B cell (primary cell): ENCODE measurements at places on chromosomes 2 and 18.

GRCh38 chr18:58928386-58928785 is 63.7 kb downstream of the ZNF532 start:
- DNase-seq: no peak
- no peak overlapping the region for H3K4me3 ChIP-seq
- H3K36me3 ChIP-seq: no peaks in the 10 kb centered on the region
- no peak overlapping the region for H3K27ac ChIP-seq

DNA sequence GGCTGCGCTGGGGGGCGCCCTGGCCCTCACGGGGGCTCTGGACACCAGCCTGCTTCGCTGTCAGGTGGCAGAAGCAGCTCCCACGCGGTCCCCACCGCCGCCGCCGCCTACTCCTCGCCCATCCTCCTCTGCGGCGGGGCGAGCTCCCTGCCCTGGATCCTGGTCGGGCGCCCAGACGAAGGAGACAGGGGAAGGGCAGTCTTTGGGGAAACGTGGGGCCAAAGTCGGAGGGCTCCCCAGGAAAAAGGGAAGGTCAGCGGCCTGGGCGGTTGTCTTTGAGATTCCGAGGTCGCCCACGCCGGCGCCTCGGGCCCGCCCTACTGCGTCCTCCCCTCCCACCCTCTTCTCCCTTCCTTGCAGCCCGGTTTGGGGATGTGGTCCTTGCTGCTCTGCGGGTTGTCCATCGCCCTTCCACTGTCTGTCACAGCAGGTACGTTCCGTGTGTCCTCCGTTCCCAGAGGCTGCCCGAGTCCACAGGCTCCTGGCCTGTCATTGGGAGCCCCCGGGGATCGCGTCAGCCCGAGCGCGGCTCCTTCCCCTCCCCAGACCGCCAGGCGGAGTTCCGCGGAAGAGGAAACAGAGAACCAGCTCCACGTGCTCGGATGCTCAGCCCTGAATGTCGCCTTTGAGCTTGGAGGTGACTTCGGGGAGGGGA is 800 bp downstream of the IL1RL2 start:
- H3K27me3 ChIP-seq: peaks cover 22% of the 10 kb centered on the region
- H3K4me1 ChIP-seq: peaks cover 3% of the 10 kb centered on the region
- no peak overlapping the region for H3K27ac ChIP-seq
- H3K4me3 ChIP-seq: peak overlapping the region; percentile 25
- DNase-seq: peak; percentile 6

GRCh38 chr2:23861952-23862351 is 65.0 kb downstream of the ATAD2B start:
- H3K27ac ChIP-seq: no peak overlapping the region
- H3K27me3 ChIP-seq: no peaks in the 10 kb centered on the region
- H3K4me1 ChIP-seq: no peaks in the 10 kb centered on the region
- H3K4me3 ChIP-seq: no peak overlapping the region
- DNase-seq: no peak
- H3K36me3 ChIP-seq: peaks cover 23% of the 10 kb centered on the region

DNA sequence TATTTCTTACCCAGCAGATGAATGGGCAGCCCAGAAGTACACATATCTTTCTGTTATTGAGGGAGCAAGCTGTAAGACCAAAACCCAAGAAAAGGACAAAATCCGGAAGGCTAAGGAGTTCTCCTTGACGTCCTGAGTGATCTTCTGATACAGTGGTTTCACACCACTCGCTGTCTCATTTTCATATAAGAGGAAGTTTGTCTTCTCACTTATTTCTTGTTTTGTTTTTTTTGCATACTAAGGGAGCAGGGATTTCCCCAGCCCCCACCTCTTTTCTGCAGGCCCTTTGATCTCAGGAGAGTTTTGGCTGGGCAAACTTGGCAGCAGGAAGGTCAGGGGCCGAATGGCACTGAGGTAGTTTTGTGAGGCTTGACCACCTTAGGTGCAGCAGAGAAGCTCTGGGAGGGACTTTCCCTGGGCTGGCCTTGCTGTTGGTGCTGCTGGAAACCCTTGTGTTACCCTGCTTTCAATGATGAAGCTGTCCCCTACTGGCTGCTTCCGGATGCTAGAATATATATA is 13.3 kb downstream of the CHRNA1 start:
- H3K27ac ChIP-seq: peak overlapping the region; percentile 41
- H3K27me3 ChIP-seq: peaks cover 6% of the 10 kb centered on the region
- H3K4me3 ChIP-seq: no peak overlapping the region
- peak; percentile 83 for DNase-seq
- H3K4me1 ChIP-seq: peaks cover 49% of the 10 kb centered on the region
- H3K36me3 ChIP-seq: no peaks in the 10 kb centered on the region

GRCh38 chr18:9925795-9926194 is 12.0 kb downstream of the VAPA start:
- H3K4me3 ChIP-seq: no peak overlapping the region
- H3K27ac ChIP-seq: no peak overlapping the region
- no peak for DNase-seq
- H3K4me1 ChIP-seq: peaks cover 66% of the 10 kb centered on the region
- no peaks in the 10 kb centered on the region for H3K27me3 ChIP-seq
- H3K36me3 ChIP-seq: no peaks in the 10 kb centered on the region

GRCh38 chr2:113376253-113376912 is 61.1 kb upstream of the ZNG1B start:
- H3K4me3 ChIP-seq: no peak overlapping the region
- H3K27ac ChIP-seq: no peak overlapping the region
- no peaks in the 10 kb centered on the region for H3K27me3 ChIP-seq
